ENCODE measurements at places on chromosomes 2 and 18. TPM values are rescaled to one million over a fixed set of nuclear protein-coding genes. Genes with fewer than 3 reads are reported as not detected.

Gene ST6GAL2
- total RNA-seq: 23.3 TPM

Gene GCG
- not detected for total RNA-seq

Gene ELOA2
- not detected for total RNA-seq

Gene MPP4
- 2.3 TPM for total RNA-seq

Gene C1QL2
- total RNA-seq: not detected

Gene RFX8
- 0.25 TPM for total RNA-seq

Gene TRIB2
- total RNA-seq: 9.3 TPM

Gene CYS1
- 16.9 TPM for total RNA-seq

Gene FEV
- total RNA-seq: not detected

Gene KCNJ13
- total RNA-seq: not detected

Gene NOSTRIN
- total RNA-seq: not detected

Gene PLCL1
- total RNA-seq: under 0.01 TPM

Gene UPP2
- not detected for total RNA-seq

Gene EPC2
- 6.0 TPM for total RNA-seq

Gene HRH4
- total RNA-seq: not detected

Gene COL3A1
- 540 TPM for total RNA-seq

Measured in mesangial cell (primary cell).